ENCODE measurements at places on chromosomes 11 and 22.
A peak's percentile ranks its signal among the peaks of the same experiment; 100 is the strongest.

DNA sequence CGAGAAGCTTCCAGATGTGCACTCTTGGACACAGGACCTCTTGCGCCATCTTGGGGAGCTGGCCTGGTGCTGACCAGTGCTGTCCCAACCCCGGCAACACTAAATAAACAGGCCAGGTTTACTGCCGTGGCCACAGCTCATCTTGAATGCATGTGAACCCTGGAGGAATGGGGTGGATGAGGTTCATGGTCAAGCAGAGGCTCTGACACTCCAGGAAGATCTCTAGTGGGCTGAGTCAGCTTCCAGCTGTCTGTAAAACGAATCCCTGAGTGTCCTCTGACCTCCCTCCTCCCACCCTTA is 51.8 kb downstream of the ALX4 start:
- DNase-seq: no peak

DNA sequence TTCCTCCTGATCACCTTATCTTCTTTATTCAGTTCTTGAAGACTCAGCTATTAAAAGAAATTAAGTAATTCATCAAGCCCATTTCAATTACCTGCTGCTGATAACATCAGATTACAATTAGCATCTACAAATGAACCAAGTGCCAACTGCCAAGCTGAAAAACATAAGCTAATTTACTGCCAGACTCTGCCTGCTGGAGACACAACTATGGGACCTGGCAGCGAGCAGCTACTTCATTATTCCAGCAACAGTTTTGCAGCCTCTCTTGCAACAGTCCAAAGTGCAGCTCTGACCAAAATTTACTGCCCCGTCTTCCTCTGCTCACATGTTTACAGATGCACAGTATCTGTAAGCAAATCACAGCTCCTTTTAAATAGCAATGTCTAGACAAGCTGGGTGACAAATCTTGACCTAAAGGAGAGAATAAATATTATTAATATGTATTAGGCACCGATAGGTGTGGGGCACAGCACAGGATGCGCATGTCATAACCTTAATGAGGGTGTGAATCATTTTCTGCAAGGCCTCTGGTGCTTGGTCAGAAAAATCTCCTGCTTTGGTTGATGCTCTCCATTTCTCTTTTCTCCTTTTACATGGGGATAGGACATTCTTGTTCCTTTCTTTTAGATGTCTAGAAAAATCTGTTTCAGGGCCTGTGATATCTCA is 232.2 kb upstream of the PITPNB start:
- DNase-seq: peak; percentile 31

DNA sequence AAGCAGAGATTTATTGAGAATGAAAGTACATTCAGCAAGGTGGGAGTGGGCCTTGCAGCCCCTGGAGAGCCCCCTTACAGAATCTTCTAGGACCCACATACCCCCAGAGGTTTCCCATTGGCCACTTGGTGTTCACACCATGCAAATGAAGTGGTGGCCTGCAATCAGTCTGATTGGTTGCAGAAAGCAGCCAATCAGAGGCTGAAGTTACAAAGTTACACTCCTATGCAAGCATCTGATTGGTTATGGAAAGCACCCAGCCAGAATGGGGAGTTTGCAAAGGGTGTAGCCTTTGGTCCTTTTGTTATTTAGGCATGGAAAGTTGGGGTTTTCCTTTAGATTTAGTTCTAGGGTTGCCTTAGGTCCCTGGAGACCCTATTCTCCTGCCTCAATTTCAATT is 34.9 kb downstream of the UVRAG start:
- peak; percentile 17 for DNase-seq

DNA sequence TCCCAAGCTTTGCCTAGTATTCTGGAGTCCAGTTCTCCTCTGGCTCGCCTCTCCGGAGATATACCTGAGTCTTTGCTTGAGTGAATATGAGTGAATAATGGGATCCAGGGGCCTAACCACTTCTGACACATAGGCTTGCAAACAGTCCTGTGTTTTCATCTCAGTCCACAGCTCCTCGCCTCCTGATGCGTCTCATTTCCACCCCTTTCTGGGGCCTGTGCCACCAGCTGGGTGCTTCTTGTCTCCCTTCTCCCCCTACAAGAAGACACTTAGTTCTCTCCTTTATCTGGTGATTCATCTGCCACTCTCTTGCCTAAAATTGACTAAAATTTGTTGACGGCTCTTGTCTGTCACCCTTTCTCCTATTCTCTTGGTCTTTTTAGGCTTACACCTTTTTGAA is 44.6 kb downstream of the SFI1 start:
- no peak for DNase-seq

DNA sequence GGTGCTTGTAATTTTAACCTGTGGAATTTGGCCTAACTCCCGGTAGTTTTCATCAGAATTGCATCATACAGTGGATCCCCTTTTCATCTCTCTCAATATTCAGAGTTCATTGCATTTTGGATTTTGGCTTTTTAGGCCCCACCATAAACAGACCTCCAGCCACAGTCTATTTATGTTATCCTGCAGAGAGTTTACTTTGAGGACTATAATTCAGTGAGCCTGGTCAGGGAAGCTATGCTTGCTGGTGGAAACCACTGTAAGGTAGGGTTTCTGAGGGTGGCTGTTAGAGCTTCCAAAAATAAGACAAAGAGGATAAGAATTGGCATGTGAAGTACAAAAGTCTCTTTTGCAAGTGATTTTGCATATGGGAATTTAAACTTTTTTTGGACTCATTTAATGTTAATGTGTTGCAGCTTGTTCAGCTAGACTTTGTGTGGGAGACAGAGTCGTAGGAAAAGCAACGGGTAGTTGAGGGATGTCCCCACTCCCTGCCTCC is 34.8 kb upstream of the DDI1 start:
- DNase-seq: no peak

DNA sequence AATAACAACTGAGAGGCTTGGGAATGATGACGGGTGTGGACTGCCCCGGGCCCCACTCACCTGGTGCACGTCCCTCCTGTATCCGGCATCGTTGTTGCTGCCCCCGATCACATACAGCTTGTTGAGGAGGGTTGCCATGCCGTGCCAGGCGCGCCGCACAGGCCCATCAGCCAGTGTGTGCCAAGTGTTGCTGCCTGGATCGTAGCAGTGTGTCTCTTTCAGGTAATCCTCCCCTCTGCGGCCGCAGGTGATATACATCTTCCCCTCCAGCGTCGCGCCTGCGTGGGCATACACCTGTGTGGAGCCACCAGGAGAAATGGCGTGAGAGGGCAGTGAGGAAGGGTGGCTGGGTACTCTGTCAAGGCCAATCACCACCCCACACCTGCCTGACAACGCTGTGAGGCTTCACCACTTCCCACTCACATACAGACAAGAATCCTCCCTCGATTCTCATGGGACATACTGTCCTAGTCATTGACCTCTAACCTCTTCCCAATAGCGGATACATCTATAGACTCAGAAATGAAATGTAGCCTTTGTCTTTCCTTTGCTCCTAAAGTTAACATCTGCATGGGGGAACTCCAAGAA is 8.9 kb upstream of the SCARF2 start:
- DNase-seq: no peak

- DNase-seq: no peak
These were observed 441 bp downstream of the CASP5 start for GRCh38 chr11:105022527-105022926.

GRCh38 chr22:32707971-32708370 is 93.5 kb upstream of the TIMP3 start:
- DNase-seq: no peak

DNA sequence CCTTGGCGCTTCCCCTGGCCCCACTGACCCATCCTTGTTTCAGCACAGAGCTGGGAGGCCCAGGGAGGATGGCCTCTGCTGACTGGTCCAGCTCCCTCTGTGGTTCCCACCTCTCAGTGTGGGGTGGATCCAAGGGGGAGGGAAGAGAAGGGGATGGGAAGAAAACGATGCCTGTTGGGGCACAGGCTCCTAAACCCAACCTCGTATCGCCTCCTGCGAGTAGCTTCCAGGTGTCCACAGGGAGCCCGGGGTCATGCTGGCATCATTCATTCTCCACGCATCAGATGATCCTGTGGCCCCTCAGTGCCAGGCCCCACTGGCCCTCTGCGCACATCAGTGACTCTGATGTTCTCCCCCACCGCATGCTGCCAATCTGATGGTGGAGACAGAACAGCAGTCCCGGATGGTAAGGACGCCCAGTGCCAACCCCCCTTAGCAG is 5.1 kb downstream of the MYEOV start:
- no peak for DNase-seq

GRCh38 chr22:30132290-30132996 is 52.2 kb downstream of the HORMAD2 start:
- DNase-seq: no peak

- DNase-seq: no peak
These were observed 20.1 kb downstream of the SUN2 start for GRCh38 chr22:38735465-38736256.

GRCh38 chr11:72524711-72525110 is 90.4 kb upstream of the CLPB start:
- DNase-seq: no peak

DNA sequence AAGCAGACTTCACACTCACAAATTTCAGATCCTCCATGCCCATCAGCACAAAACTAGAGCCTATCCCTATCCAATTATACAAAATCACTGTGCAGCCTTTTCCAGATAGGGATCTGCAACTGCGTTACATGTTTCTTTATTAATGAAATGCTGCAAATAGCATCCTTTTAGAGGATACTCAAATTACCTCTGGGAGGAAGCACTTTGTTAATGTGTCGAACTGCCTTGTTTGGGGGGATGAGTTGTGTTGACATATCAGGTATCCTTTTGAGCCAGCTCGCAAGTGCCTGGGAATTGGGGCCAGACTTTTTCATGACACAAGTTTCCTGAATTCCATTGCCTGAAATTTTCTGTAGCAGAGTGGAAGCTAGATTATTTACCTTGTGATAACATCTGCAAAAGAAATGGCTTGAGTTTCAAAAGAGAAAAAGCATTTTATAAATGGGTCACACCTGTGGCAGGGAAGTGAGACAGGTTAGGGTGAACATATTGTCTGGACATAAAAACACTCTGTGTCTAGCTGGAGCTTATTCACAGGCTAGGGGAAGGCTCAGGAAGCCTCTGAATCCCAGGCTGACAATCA is 299.1 kb upstream of the MTNR1B start:
- no peak for DNase-seq

- no peak for DNase-seq
These were observed 118.8 kb downstream of the DBX1 start for GRCh38 chr11:20041499-20041898.

- DNase-seq: no peak
These were observed 3.1 kb upstream of the ARHGEF12 start for GRCh38 chr11:120332822-120333716.

DNA sequence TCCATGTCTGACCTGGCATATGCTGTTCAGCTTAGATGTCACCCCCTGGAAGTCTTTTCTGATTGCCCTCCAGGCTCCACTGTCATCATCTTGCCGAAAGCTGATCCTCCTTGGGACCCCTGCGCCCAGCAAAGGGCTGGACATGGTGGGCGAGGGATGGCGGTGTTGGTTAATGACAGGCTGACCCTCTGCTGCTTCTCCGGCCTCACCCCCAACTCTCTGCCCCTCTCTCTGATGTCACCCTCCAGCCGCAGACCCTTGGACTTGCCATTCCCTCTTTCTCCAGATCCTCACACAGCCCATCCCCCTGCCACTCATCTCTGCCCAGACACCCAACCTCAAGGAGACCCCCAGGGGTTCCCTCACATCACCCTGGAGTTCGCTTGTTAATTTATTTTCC is 2.3 kb downstream of the EHBP1L1 start:
- no peak for DNase-seq

DNA sequence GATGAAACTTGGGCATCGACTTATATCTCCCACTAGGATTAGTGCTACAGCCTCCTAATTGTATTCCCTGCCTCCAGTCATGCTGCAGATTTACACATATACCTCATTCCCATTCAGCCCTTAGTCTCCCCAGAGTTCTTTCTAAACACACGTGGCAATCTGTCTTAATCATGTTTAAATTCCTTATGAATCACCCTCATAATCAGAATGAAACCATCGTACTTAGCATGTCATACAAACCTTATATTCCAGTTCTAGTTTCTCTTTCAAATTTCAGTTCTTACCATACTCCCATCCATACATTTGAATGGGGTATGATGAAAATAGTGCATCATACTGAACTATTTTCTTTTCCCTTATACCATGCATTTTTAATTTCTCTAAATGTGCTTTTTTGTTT is 6.0 kb upstream of the OR10A2 start:
- DNase-seq: no peak

DNA sequence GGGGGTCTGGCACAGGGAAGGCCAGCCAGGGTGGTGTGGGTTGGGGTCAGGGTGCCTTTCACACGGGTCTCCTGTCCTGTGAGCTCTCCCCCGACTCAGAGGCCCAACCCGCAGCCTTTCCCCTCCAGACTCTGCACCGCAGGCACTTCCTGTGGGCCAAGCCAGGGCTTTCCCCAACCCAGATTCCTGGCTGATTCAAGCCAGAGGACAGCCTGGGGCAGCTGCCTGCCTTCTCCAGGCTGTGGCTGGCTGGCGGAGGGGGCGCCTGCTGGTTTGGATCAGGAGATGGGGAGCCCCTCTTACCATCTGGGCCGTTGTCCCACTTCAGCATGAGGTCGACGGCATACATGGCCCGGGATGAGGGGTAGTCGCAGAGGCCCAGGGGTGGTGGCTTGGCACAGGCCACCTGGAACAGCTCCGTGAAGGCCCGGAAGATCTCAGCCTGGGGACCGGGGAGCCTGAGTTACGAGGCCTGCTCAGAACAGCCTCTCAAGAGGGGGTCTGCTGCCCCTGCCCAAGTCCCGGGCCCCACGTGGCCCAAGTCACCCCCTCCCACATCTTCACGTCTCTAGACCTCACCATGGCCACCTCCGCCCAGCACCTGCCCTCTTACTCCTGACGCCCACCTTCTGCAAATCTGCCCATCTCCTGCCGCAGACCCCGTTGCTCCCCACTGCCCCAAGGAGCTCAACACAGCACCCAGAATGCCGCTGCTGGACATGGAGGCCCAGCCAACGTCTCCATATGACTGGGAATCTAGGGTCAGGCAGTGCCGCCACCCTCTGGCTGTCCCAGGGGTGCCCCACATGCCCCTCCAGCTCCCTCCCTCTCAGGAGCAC is 17.3 kb downstream of the TSPO start:
- DNase-seq: no peak

DNA sequence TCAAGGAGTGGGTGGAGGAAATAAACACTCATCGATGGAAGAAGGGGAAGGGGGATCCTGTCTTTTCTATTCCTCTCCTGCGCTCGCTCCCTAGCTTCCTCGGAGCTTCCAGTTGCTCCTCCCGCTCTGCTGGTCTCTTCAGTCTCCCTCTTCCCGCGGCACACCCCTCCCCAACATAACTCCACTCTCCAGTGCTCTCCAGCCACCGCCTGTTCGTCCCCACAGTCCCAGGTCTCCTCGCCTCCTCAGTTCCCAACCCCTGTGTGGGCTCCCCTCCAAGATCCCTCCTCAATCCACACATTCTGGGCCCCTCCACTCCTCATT is 438 bp downstream of the ZW10 start:
- DNase-seq: no peak

- no peak for DNase-seq
These were observed 144.6 kb downstream of the ADAMTS15 start for GRCh38 chr11:130593064-130593463.

GRCh38 chr11:33000181-33000580 is 15.5 kb upstream of the DEPDC7 start:
- no peak for DNase-seq

GRCh38 chr11:22681281-22681812 is 14.9 kb downstream of the GAS2 start:
- DNase-seq: no peak

Data from cerebellar cortex (tissue), 1 donor.